ENCODE measurements at places on chromosomes 6 and 20.

GRCh38 chr6:11317885-11318771 lies 85.7 kb upstream of the NEDD9 start:
- DNase-seq = no peak

DNA sequence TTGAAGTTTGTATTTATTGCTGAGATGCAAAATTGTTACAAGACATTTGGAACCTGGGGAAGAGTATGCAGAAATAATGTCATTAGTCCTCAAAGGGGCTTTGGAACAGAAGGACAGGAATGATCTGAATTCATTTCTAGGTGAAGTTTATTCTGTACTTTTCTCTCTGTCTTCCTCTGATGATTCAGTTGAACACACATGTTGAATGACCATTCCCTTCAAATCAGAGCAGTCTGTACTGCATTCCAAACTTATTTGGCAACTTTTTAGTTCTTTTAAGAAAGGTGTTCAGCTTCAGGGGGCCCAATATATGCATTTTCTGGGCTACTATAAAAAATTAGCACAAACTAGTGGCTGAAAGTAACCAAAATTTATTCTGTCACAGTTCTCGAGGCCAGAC lies 213.9 kb upstream of the LAMP5 start:
- DNase-seq = no peak

GRCh38 chr6:157434349-157435033 lies 53.5 kb downstream of the ZDHHC14 start:
- no peak for DNase-seq

GRCh38 chr6:42916288-42916687 lies 435 bp downstream of the PTCRA start:
- DNase-seq = no peak

DNA sequence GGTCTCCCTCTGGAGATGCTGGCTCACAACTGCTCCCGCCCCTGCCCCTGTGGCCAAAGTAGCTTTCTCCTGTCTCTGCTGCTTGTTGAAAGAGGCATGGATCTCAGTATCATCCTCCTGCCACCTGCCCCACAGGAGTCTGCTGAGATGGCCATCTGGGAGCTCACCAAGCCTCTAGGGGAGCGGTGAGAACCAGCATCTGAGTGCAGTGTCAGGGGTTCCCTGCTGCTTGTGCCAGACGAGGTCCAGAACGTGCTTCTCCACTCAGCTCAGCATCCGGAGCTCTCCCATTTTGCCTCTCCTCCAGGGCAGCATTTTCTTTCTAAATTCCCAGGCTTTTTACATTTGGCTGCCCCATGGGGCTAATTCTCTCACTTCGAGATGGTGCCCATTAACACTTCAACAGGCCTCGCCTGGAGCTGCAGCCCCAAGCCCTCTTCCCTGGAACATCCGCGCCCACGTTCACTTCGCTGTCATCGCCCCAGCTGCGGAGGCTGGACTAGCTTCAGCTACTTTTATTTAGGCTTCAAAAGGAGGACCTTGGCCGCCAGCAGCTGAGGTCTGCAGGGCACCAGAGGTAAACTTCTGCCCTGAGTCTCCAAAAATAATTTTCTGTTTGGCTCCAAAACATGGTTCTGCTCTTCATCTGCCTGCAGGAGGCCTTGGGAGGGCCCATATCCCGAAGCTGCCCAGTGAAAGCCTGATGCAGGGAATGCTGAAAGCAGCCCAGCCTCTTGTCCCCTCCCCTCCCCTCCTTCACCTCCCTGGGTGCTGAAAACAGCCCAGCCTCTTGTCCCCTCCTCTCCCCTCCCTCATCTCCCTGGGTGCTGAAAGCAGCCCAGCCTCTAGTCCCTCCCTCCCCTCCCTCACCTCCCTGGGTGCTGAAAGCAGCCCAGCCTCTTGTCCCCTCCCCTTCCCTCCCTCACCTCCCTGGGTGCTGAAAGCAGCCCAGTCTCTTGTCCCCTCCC lies 25.2 kb upstream of the MLN start:
- DNase-seq = no peak

DNA sequence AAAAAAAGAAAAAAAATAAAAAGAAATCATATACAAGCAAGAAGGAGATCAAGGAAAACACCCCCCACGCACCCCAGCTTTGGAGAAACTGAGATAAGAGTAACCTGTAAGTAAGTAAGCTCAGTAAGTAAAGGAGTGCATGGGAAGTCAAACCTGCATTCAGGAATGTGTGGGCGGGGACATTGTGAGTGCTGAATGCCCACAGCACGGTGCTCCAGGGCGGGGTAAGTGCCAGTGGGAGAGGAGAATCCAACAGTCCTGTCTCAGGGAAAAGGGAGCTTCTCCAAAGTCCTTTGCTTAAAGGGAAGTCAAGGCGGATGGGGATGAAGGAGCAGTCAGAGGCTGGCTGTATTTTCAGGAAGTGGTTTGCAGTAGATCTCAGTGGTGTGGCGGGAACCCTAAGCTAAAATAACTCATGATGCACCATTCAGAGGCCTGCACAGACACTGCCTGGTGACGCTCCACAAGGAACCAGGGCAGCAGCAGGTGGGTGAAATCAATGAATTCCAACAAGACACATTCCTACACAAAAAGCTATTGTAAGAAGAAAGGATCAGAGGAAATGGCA lies 368.0 kb downstream of the QKI start:
- DNase-seq = no peak

- DNase-seq = no peak
Observed at GRCh38 chr6:98825600-98826230, 8.7 kb upstream of the POU3F2 start.

- DNase-seq = no peak
Observed at GRCh38 chr20:48795732-48796131, 32.1 kb downstream of the PREX1 start.
